ENCODE measurements at places on chromosomes 7 and 10.

DNA sequence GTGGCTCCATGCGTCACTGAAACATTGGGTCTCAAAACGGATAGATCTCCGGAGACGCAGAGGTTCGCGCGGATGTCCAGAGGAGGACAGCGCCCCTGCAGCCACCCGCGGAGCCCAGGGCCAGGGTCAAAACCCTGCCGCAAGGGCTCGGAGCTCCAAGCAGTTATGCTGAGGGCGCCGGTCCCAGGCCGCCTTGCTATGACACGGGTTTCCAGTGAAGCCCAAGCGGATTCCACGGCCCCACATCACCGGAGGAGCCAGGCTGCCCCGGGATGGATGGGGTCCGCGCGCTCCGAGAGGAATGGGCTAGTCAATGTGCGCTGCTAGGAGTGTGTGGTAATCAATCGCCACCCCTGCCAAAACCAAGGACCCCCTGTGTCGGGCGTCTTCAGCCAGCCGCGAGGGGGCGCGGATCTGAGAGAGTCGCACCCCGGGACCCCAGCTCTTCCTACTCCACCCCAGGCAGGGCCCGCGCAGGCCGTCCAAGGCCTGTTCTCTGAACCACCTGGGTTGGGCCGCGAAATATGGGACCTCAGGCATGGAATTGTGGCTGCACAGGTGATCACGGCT lies 5.6 kb upstream of the EMX2 start:
- no peak for DNase-seq

GRCh38 chr10:11684717-11685645 lies 57.2 kb upstream of the ECHDC3 start:
- DNase-seq, result peak; percentile 38

DNA sequence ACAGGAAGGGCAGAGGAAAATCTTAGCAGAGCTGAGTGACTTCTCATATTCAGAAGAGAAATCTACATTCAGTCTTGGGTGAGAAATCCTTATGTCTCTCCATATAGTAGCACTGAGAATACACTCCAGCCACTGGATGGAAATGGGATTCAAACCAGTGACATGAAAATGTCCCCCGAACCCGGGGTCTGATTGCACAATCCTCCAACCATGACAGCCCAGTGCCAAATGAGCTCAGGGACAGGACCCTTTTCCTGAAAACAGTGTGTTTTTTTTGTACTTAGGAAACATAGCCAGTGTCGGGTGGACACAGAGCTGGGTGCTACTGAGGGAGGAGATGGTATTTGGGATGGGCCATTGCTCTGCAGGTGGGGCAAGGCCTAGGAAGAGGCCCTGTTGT lies 185.6 kb downstream of the CXCL12 start:
- no peak for DNase-seq

GRCh38 chr7:29494350-29494749 lies 69.3 kb upstream of the PRR15 start:
- DNase-seq, result no peak

DNA sequence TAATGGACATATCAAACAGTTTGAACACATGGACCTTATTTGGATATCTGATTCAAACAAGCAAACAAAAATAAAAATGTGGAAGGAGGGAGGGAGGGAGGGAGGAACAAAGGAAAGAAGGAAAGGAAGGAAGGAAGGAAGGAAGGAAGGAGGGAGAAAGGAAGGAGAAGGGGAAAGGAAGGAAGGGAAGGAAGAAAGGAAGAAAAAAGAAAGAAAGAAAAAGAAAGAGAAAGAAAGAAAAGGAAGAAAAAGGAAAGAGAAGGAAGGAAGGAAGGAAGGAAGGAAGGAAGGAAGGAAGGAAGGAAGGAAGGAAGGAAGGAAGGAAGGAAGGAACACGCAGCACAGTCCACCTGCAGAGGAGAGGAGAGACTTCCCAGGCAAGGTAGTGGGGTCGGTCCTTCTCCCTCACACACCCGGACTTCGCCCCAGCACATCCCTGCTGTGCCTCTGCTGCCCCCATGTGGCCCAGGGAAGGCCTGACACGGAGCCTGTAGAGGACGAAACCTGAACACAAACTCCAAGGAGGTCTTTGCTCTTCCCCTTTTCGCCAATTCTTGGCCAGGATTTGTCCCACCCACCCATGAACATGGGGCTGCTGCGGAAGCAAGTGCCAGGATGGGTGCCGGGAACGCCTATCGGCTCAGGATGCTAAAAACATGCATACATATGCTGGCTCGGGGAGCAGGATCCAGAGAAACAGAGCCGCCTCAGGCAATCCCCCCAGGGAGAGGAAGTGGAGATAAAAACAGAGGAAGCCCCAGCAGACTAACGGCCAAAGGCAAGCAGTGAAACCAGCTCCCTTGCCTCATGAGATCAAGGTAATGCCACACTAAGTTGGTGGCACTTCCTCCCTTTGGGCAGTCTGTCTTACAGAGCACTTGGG lies 52.3 kb upstream of the DGKI start:
- peak; percentile 89 for DNase-seq

- DNase-seq, result no peak
These were observed 18.8 kb downstream of the CAV1 start for GRCh38 chr7:116543664-116544063.

DNA sequence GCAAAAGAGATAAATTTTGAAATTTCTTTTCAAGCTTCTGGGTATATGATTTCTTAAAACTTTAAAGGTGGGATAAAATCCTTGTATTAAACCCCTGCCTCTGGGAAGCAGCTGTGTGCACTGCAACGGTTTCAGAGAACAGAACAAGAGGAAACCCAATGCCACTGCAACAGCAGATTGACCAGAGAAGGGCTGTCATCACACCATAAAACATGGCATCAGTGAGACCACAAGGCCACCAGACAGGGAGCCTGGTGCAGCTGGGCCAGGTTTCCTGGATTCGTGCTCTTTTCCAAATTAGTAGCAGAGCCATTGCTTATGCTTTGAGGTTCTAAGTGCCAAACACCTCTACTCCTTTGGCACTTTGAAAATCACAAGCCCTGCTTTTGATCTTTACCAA lies 152.4 kb downstream of the PRPF18 start:
- DNase-seq, result no peak

GRCh38 chr10:86035791-86036543 lies 330.6 kb downstream of the GRID1 start:
- DNase-seq, result no peak

- no peak for DNase-seq
These were observed 23.4 kb downstream of the FAM107B start for GRCh38 chr10:14751014-14751896.

DNA sequence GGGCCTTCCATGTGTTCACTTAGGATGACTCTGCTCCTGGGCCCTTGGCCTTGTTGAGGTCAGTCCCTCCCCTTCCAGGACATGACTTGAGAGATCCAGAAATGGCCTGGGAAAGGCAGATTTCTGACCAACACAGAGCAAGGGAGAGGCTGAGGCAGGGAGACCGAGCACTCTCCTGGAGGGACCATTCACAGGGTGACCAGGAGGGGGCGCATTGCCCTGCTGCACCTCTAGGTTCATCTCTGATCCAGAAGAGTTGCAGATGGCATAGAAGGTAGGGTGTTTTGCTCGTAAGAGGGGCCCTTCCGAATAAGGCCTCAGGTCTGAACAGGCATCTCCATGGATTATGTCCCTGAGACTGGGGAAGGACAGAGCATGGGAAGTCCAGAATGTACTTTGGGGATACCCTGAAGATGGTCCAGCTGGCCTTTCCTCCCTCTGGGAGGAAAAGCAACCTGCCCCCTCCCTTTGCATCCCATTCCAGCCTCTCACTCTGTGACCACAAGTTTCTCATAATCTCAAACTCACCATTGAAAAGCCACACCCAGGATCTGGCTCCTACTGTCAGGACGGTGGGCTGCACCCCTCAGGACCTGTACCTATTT lies 6.6 kb downstream of the DMBT1 start:
- peak; percentile 50 for DNase-seq

GRCh38 chr10:124124123-124124768 lies 30.8 kb upstream of the CHST15 start:
- no peak for DNase-seq

GRCh38 chr7:105325216-105325904 lies 63.4 kb downstream of the SRPK2 start:
- DNase-seq, result no peak

- DNase-seq, result no peak
These were observed 31.8 kb downstream of the CCAR1 start for GRCh38 chr10:68752711-68753350.

GRCh38 chr10:110714356-110714755 lies 70.2 kb downstream of the RBM20 start:
- no peak for DNase-seq

GRCh38 chr10:121616291-121616690 lies 18.0 kb upstream of the FGFR2 start:
- peak; percentile 13 for DNase-seq

- no peak for DNase-seq
These were observed 13.7 kb upstream of the SEMA3C start for GRCh38 chr7:80932536-80932935.

DNA sequence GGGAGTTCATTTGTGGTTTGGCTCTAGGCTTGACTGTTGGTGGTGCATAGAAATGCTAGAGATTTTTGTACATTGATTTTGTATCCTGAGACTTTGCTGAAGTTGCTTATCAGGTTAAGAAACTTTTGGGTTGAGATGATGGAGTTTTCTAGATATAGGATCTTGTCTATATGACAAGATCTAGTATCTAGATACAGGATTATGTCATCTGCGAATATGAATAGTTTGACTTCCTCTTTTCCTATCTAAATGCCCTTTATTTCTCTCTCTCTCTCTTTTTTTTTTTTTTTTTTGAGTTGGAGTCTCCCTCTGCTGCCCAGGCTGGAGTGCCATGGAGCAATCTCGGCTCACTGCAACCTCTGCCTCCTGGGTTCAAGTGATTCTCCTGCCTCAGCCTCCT lies 62.9 kb downstream of the MGAM2 start:
- no peak for DNase-seq
